ENCODE measurements at places on chromosomes 7 and 10. TPM values are rescaled to one million over a fixed set of nuclear protein-coding genes. Genes with fewer than 3 reads are reported as not detected.

- DNase-seq = no peak
- no peaks in the 10 kb centered on the region for H3K27me3 ChIP-seq
- no peaks in the 10 kb centered on the region for H3K36me3 ChIP-seq
- no peak overlapping the region for H3K27ac ChIP-seq
These were observed 37.3 kb downstream of the NRCAM start for GRCh38 chr7:108418946-108419345.

DNA sequence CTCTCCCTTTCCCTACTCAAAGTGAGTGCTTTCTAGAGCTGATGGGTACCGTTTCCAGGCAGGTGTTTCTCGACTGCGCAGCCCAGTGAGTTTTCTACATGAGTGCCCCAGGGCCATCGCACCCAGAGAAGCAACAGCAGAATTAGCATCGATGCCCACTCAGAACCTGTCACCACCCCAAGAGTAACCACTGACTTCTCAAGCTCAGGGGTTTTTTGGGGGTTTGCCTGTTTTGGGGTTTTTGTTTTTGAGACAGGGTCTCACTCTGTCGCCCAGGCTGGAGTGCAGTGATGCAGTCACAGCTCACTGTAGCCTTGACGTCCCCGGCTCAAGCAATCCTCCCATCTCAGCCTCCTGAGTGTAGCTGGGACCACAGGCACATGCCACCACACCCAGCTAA is 25.7 kb downstream of the SNX8 start:
- H3K36me3 ChIP-seq = no peaks in the 10 kb centered on the region
- H3K27ac ChIP-seq = no peak overlapping the region
- no peak overlapping the region for H3K4me3 ChIP-seq
- no peaks in the 10 kb centered on the region for H3K27me3 ChIP-seq
- no peak for DNase-seq
- H3K4me1 ChIP-seq = no peaks in the 10 kb centered on the region

DNA sequence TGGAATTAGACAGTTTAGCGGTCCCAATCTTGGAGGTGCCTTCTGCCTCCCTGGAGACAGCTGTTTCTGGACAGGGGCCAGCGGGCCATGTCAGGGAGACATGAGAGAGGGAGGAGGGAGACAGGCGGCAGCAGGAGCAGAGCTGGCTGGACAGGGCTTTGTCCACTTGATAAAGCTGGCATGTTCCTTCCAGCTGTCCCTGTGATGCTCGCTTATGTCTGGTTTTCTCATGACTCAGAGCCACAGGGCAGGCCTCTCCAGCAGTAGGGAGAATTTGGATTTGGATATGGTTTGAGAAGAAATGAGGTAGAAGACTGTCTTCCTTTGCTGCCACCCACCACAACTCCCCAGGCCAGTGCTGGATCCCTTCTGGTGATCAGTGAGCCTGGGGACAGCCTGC is 51.7 kb upstream of the SORCS3 start:
- H3K27me3 ChIP-seq = peaks cover 10% of the 10 kb centered on the region
- H3K36me3 ChIP-seq = no peaks in the 10 kb centered on the region
- H3K4me1 ChIP-seq = peaks cover 10% of the 10 kb centered on the region

GRCh38 chr10:49134327-49134726 is 506 bp upstream of the FAM170B start:
- peaks cover 33% of the 10 kb centered on the region for H3K27me3 ChIP-seq
- no peak for DNase-seq
- H3K4me3 ChIP-seq = no peak overlapping the region
- no peaks in the 10 kb centered on the region for H3K36me3 ChIP-seq
- H3K4me1 ChIP-seq = peaks cover 7% of the 10 kb centered on the region

The SPDYE9 gene
- not detected for total RNA-seq

The LRIT1 gene
- total RNA-seq = not detected

The PRSS37 gene
- total RNA-seq = not detected

Measured in activated naive CD8-positive, alpha-beta T cell treated with anti-CD3 and anti-CD28 coated beads, Interleukin-2, amount 10 ng/mL, durations not matched to agents 7 days and 5 days (primary cell).